Hematopoietic multipotent progenitor cell treated with erythropoietin and hydrocortisone succinate and interleukin-3 and kit ligand, for 17 days (in vitro differentiated cells): ENCODE measurements at places on chromosomes 11 and 22.

DNA sequence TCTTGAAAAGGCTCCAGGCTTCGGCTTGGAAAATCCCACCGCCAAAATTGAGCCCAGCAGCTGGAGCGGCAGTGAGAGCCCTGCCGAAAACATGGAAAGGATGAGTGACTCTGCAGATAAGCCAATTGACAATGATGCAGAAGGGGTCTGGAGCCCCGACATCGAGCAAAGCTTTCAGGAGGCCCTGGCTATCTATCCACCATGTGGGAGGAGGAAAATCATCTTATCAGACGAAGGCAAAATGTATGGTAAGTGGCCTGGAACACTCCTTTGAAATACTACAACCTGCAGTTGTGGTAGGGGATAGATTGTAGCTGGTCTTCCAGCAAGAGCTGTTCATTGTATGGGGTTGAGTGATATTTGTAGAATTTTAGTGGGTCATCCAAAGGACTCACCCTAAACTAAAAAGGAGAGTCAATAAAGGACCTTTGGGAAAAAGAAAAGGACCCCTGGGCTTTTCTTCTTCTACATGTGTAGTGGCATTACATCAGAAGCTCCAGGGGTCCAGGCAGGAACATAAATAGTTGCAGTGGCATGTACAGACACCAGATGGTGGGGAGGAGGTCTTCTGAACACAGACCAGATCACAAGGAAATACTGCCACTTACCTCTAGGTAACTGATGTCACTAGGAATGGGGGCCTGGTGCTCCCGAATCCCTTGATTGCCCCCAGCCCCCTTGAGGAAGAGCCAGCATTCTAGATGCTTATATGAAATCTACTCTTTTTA, 90.1 kb downstream of the TEAD1 start:
- DNase-seq = no peak

DNA sequence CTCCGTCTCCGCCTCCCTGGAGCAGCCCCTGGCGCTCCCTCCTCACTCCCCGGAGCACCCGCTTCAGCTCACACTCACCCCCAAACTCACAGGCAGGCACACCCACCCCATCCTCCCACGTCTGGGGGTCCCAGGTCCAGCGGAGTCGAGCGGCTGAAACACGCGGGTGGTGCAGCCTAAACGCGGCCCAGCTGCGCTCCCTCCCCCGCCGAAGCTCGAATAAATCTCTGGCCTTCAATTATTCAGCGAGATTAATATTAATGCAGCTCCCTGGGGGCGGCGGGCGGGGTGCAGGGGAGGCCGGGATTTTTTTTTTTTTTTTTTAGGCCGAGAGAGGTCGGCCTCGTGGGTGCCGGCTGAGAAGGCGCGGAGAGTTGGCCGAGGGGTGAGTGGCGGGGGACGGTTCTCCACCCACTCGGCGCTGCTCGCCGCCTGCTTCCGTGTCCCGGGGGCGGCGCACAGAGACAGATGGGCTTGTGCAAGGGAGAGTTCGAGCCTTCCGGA, 524 bp upstream of the SLC1A2 start:
- no peak for DNase-seq

GRCh38 chr11:120293038-120293800, 31.9 kb upstream of the TLCD5 start:
- DNase-seq = no peak

DNA sequence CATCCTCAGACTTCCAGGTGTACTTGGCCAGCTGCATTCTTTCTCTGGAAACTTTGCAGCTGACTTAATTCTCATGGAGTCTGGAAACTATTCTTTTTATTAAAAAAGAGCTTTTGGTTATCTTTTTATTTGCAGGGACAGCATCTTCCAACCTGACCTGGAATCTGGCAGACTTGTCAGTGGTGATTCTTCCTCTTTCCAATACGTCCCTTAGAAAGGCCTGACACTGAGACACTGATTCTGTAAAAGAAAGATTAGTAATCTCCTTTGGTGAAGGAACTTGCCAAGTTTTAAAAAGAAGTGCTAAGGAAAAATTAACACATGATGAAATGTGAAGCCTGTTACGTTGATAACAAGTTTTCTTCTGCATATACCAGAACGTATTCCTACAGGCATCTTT, 440.9 kb upstream of the RAG2 start:
- DNase-seq = no peak

- no peak for DNase-seq
These were observed 151.3 kb downstream of the APOL5 start for GRCh38 chr22:35868938-35869337.

GRCh38 chr11:8828046-8828445, 82.9 kb upstream of the AKIP1 start:
- no peak for DNase-seq

DNA sequence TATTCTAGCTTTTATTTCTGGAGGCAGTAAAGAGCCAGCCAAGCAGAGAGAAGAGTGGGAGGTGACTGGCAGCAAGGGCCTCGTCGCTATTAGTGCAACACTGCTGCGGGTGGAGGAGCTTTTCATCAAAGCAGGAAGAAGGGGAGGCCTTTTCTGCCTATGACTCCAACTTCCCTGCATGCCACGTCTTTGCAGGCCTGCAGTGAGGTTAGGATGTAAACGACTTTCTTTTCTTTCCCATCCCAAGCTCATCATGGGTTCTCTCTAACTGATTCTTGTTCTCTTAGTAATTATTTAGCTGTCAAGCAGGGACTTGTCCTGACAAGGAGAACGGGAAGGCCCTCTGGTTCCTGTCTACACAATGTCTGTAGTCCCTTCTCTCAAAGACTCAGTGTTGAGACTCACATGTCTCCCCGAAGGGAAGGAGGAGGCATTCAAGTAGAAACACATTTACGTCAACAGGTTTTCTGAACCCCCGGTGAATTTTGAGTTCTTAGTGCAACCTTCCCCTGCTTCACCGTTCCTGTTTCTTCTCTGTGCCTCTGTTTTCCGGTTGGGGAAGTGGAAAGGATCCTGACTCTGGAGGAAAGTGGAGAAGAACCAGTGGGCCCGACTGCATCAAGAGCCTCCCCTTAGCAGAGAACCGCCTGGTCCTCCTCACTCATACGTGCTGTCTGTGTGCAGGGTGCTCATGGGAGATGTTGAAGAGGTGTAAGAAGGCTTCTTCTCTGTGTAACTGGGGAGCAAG, 56.9 kb downstream of the PACS1 start:
- no peak for DNase-seq

GRCh38 chr11:62545437-62546243, 966 bp downstream of the AHNAK start:
- no peak for DNase-seq

- no peak for DNase-seq
These were observed 391.5 kb downstream of the CADM1 start for GRCh38 chr11:115112754-115113153.

DNA sequence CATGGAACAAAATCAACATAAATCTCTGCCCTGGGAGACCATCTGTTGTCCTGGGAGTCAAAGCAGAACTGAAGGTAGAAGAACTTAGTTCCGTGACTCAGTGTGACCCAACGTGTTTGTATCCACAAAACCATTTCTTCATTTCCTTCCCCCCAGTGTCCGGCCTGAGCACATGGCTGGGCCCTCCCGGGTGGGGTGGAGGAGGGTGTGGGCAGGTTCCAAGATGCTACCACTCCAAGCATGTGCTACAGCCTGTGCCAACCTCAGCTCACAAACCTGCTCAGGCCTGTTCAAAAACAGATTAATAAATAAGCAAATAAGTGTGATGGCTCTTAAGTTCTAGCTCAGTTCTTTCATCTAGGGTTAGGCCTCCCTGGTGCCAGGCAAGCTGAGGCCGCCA, 55.3 kb downstream of the SHANK2 start:
- no peak for DNase-seq

DNA sequence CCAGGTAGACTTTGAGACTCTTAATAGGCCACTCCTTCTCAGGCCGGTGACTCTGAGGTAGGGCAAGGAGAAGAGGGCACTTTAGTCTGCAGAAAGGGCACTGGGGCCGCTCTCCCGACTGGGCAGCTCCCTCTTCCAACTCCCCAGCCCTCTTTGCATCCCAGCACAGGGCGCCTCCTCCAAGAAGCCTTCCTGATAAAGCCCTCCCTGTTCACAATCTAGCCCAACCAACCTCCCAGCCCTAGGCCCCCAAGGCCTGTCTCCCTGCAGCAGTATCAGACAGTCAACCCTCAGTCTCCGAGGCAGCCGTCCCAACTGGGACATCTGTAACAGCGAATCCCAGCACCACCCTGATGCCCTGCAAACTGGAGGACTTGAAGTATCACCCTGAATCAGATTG, 14.3 kb upstream of the PDE2A start:
- DNase-seq = no peak

DNA sequence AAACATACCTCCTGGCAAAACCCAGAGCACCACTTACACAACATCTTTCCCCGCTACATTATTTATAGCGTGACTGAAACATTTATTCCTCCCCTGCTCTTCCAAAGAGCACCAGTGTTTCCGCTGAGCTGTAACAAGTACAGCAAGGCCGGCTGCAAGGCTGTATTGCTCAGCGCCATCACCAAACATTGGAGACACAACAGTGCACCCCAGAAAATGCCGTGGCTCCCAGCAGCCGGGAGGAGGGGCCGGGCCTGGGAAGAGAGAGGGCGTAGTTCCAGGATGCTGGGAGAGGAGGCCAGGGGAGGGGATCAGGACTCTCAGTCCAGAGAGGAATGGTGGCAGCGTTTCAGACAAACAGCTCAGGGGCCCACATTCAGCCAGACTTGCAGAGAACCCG, 133.2 kb downstream of the DSCAML1 start:
- DNase-seq = no peak

DNA sequence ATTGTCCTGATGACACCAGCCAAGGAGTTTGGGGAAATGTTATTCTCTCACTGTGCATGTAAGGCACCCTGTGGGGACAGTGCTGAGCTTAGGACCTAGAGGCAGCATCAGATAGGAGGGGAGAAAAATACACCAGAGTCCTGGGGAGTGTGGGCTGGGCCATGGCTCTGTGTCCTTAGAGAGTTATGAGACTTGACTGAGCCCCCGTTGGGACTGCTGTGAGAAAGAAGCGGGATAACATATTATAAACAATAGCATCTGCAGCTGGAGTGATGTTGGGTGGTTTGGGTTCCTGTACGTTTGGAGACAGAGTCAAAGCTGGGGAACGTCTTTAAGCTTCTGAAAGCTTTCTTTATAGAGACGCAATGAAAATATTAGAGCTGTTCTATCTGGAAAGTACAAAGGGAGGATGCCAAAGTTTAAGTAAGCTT, 90.9 kb upstream of the CRTAM start:
- no peak for DNase-seq

DNA sequence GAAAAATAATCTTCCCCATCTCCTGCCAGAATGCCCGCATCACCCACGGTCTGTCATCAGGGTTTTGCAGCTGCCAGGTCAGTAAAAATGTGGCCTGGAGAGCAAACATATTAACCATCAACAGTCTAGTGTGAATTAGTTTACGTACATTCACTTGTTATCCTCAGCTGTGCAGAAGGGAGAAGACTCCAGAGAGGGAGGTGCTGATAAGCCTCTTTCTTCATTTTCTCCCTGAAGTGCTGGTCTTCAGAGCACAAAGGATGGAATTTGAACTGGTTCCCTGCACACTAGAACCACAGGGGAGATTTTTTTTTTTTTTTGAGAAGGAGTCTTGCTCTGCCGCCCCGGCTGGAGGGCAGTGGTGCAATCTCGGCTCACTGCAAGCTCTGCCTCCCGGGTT, 8.2 kb downstream of the FGF19 start:
- DNase-seq = no peak

DNA sequence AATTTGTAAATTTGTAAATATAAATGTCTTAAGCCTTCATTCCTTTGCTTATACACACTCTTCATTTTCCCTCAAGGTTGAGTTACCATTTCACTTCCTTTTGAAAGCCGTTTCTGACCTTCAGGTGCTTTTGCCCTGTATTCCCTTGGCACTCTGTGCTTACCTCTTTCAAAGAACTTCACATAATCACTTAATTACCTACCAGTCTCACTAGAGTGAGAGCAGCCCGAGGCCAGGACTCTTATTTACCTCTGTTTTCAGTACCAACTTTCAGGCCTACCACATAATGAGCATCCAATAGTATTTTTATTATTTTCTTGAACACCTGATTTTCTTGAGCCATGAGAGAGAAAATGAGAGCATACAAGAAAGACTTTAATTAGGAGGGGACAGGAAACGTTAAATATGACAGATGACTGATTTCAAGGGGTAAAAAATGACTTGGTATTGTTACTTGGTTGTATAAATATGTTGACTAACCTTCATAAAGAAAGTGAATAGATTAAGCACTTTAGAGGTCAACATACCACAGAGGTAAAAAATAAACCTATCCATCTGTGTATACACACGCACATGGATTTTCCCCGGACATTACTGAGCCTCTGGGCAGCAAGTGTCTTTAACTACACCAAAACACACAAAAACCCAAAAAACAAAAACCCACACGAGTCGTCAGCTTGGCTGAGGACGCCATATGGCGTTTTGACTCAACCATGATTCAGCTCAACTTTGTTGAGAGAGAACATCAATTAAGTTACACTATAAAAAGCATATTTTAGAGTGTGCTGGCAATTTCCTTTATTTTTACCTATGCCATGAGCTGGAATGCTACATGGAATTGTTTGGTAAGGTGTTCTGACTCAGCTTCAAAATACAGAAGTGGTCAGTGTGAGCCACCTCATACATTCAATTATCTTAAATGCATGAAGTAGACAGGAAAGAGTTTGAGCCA, 7.6 kb downstream of the ATXN10 start:
- no peak for DNase-seq

- DNase-seq = no peak
These were observed 786 bp upstream of the MCAM start for GRCh38 chr11:119317592-119318239.

- no peak for DNase-seq
These were observed 10.6 kb downstream of the LRRC32 start for GRCh38 chr11:76659672-76660532.

- DNase-seq = no peak
These were observed 223.4 kb downstream of the FAM76B start for GRCh38 chr11:95566211-95566610.

- DNase-seq = no peak
These were observed 27.5 kb upstream of the MTNR1B start for GRCh38 chr11:92941676-92942571.

- DNase-seq = no peak
These were observed 77.9 kb downstream of the XRRA1 start for GRCh38 chr11:74871037-74871436.

DNA sequence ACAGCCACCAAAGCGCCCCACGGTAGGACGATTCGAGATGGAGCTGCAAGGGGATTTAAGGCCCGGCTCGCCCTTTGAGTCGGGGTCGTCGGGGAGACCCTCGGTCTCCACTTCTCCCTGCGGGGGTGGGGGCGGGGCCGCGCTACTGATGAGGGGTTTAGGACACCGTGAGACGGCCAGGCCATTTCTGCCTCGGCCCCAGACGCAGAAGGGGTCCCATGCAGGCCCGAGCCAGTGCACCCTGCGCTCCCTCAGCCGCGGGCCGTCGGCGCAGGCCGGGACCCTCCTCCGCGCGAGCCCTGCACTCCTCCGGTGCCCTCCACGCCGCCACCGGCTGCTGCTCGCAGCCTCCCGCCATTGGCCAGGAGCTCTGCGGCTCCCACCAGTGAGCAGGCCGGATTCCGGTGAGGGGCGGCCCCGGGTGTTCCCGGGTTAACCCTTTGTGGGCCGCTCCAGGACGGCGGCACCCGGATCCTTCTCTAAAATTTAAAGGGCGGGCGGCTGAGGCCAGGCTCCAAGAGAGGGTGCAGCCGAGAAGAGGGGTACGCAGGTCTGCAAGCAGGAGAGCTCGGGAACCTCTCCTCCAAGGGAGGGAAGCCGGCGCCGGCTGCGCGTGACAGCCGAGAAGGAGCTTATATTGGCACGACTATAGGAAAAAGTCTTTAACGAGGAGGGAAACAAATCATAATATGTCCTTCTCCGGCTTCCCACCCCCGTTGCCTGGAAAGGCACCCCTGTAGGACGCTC, 18.0 kb downstream of the CREB3L1 start:
- no peak for DNase-seq

GRCh38 chr11:28490773-28491382, 382.7 kb downstream of the METTL15 start:
- DNase-seq = no peak

GRCh38 chr11:2828585-2829330, 56.8 kb downstream of the CDKN1C start:
- no peak for DNase-seq
